ENCODE measurements at places on chromosomes 6 and 20. TPM values are rescaled to one million over a fixed set of nuclear protein-coding genes. Genes with fewer than 3 reads are reported as not detected.

GRCh38 chr6:156866220-156867015 lies 89.2 kb downstream of the ARID1B start:
- H3K27ac ChIP-seq = no peak overlapping the region
- H3K36me3 ChIP-seq = no peaks in the 10 kb centered on the region
- no peak for DNase-seq
- no peaks in the 10 kb centered on the region for H3K27me3 ChIP-seq
- H3K4me3 ChIP-seq = no peak overlapping the region

DNA sequence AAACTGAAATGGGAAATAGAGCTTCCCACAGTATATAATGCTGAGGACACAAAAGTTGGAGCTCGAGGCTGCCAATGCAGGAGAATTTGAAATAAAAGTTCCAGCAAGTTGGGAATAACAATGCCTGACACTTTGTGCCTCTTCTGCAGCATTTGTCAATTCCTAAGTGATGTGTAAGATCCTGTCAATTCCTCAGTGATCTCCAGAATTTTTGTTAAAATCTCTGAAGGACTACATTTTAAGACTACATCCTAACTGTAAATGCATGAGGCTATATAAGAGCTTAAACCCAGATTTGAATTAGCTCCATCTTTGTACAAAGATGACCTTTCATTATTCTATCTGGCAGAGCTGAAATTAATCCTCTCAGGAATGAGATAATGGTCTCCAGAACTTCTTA lies 208.2 kb downstream of the COL12A1 start:
- no peaks in the 10 kb centered on the region for H3K36me3 ChIP-seq
- DNase-seq = no peak
- no peaks in the 10 kb centered on the region for H3K27me3 ChIP-seq
- H3K4me3 ChIP-seq = no peak overlapping the region

DNA sequence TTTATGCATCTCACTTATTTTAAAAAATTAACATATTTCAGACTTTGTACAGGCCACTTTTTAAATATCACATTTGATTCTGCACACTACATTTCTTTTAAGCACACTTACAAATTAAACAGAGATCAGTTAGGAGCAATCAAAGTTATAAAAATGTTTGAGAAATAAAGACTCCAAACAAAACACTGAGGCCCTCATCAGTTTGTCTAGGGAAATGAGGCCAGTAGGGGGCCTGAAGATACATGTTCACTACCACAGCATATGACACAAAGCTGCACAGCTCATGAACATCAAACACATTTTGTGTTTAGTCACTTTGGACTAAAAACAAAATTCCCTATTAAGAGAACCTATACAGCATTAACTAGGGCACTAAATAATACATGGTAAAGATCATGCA lies 180.5 kb downstream of the PDE7B start:
- no peaks in the 10 kb centered on the region for H3K36me3 ChIP-seq
- no peak overlapping the region for H3K4me3 ChIP-seq
- H3K27ac ChIP-seq = no peak overlapping the region
- DNase-seq = no peak
- H3K4me1 ChIP-seq = peaks cover 17% of the 10 kb centered on the region
- H3K27me3 ChIP-seq = no peaks in the 10 kb centered on the region

DNA sequence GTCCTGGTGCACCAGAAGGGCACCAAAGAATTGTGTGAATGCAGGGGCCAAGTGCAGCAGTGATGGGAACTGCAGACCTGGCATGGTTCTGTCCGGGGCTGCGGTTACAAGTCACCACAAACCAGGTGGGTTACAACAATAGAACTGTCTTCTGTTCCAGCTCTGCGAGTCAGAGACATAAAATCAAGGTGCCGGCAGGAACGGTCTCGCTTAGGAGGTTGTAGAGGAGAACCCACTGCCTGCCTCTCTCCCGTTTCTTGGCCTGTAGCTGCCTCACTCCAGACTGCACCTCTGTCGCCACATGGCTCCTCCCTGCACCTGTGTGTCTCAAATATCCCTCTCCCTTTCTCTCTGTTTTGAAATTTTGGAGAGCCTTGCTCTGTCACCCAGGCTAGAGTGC lies 143.3 kb downstream of the TAF4 start:
- no peaks in the 10 kb centered on the region for H3K4me1 ChIP-seq
- H3K4me3 ChIP-seq = no peak overlapping the region
- no peak overlapping the region for H3K27ac ChIP-seq
- DNase-seq = peak; percentile 20
- H3K36me3 ChIP-seq = no peaks in the 10 kb centered on the region

The IRAK1BP1 gene
- total RNA-seq = 6.2 TPM

- H3K4me1 ChIP-seq = peaks cover 15% of the 10 kb centered on the region
- H3K27ac ChIP-seq = no peak overlapping the region
- DNase-seq = no peak
- H3K27me3 ChIP-seq = no peaks in the 10 kb centered on the region
Observed at GRCh38 chr20:31809661-31810060, 9.5 kb upstream of the MYLK2 start.

DNA sequence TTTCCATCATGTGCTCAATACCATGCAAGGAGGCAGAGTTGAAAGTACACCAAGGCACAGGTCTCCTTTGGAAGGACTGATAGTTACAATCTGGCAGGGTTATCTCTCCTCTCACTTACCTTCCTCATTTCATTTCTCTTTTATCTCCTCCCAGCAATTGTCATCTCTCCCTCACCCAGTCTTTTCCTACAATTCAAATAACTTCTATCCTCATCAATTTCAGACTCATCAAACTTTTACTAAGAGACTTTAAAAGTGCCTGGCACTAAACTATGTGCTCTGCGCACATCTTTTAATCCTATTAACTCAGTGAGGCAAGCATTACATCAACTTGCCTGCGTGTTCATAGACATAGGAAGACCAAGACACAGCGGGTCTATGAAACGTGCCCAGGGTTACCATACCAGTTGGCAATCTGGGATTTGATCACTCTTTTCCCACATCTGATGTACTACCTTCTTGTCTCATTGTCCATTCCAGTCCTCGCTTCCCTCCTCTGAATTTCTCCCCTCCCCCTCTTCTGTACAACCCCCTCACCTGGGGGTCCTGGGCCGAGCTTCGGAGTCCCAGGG lies 1.2 kb downstream of the VARS1 start:
- DNase-seq = no peak
- H3K4me1 ChIP-seq = peaks cover 30% of the 10 kb centered on the region
- no peaks in the 10 kb centered on the region for H3K27me3 ChIP-seq
- peaks cover 36% of the 10 kb centered on the region for H3K36me3 ChIP-seq

The GPR6 gene
- total RNA-seq = not detected

The INSM1 gene
- not detected for total RNA-seq

GRCh38 chr6:10682355-10682988 lies 11.9 kb downstream of the C6orf52 start:
- H3K4me1 ChIP-seq = no peaks in the 10 kb centered on the region
- H3K36me3 ChIP-seq = no peaks in the 10 kb centered on the region
- H3K27me3 ChIP-seq = no peaks in the 10 kb centered on the region
- no peak overlapping the region for H3K4me3 ChIP-seq
- no peak overlapping the region for H3K27ac ChIP-seq
- no peak for DNase-seq

DNA sequence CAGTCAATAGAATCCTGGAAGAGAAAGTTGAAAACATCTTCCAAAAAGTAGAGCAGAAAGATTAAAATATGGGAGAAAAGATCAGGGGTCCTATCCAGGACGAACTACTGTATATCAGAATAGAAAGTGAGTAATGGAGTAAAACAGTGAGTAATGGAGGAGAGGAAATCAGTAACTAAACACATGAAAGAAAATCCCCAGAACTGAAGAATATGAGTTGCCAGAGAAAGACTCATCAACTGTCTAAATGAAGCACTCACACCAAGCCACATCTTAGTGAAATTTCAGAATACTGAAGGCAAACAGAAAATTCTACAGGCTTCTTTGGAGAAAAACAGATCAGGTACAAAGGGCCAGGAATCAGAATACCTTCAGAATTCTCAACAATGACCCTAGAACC lies 14.9 kb downstream of the IL17A start:
- H3K27ac ChIP-seq = no peak overlapping the region
- no peaks in the 10 kb centered on the region for H3K36me3 ChIP-seq
- no peak overlapping the region for H3K4me3 ChIP-seq

DNA sequence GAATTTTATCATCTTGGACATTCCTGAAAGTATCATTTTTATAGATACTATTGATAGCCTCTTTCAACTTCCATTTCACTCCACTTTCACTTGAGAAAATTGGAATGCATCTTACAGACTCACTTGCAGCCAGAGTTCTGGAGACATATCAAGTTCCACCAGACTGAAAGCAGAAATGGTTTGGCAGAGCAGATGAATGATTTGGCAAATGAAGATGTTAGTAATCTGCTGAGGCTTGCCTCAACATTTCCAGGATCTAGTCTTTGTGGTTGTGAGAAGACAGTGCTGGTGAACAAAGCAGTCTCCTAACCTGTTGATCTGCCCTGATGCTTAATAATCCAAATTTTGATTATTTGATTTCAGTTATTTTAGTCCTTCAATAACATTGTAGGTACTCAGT lies 202.6 kb downstream of the TRDN start:
- H3K27me3 ChIP-seq = no peaks in the 10 kb centered on the region
- no peak overlapping the region for H3K27ac ChIP-seq
- H3K36me3 ChIP-seq = no peaks in the 10 kb centered on the region
- H3K4me3 ChIP-seq = no peak overlapping the region

The ARFGEF3 gene
- 33.8 TPM for total RNA-seq

DNA sequence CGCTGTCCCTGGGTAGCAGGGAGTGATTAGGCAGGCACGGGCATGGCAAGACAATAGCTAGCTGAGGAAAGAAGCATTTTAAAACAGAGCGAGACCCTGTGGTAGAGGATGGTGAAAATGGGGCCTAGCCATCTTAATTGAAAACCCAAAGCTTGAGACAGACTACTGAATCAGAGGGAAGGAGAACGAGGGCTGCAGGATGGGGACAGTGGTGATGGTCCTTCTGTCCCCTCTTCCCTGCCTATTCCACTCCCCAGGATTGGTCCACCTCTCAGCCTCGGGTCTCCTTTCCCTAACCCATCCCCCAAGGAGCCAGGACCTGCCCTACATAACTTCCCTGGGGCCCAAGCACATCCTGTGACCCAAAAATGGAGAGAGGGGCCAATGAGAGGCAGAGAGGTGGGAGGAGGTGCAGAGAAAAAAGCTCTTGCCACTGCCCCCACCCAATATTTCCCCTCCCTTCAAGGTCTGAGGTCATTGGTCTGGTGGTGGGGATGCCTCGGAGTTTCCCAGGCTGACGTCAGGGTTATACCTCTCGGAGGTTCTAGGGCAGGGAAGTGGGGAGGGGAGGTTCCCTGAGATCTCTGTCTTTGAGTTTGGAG lies 884 bp upstream of the CUTA start:
- H3K4me3 ChIP-seq = peak overlapping the region; percentile 85
- no peaks in the 10 kb centered on the region for H3K27me3 ChIP-seq
- peak overlapping the region; percentile 94 for H3K27ac ChIP-seq
- peaks cover 38% of the 10 kb centered on the region for H3K4me1 ChIP-seq
- no peak for DNase-seq
- peaks cover 29% of the 10 kb centered on the region for H3K36me3 ChIP-seq

DNA sequence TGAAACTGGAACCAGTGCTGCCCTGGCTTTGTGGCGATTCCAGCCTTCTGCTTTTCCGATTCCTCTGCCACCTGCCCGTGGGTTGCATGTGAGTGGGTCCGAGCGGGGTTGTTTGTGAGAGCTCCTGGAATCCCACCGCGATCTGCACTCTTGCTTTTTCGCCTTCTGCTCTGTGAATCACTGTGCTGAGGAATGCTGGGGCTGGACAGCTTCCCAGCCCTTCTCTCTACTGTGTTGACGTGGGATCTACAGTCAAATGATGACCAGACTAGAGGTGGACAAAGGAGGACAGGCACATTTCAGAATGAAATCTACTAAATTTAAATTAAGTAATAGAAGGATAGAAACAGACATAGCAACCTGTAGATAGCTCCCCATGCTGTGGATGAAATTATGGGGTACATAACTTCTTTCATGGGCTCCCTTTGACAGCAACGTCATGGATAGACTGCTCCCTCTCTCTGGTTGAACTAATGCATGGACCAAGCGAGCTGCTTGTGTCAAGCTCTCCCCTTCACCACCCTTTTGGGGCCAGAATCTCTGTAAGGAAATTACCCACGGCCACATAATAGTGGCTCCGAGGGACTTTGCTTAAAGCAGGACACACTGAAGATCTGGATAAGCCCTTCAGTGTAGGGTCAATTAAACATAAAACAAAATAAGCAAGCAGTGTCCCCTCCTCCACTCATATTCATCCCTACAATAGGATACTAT lies 2.0 kb downstream of the FNDC1 start:
- no peak for DNase-seq
- H3K36me3 ChIP-seq = no peaks in the 10 kb centered on the region
- peaks cover 20% of the 10 kb centered on the region for H3K4me1 ChIP-seq
- no peak overlapping the region for H3K27ac ChIP-seq
- peaks cover 52% of the 10 kb centered on the region for H3K27me3 ChIP-seq

The POU3F2 gene
- total RNA-seq = not detected

- DNase-seq = no peak
- no peak overlapping the region for H3K27ac ChIP-seq
- H3K4me3 ChIP-seq = no peak overlapping the region
Observed at GRCh38 chr20:48338717-48339116, 489.1 kb downstream of the PREX1 start.

The SYTL3 gene
- total RNA-seq = 13.9 TPM

DNA sequence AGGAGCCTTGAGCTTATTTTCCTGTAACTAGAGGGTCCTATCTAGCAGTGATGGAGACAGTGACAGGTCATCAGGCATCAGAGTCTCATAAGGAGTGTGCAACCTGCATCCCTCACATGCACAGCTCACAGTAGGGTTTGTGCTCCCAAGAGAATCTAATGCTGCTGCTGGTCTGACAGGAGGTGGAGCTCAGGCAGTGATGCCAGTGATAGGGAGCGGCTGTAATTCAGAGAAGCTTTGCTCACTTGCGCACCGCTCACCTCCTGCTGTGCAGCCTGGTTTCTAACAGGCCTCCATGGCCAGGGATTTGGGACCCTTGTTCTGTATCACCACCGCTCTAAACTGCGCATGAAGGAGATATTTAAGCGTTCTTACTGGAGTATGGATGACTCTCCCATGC lies 5.3 kb downstream of the KIF25 start:
- no peaks in the 10 kb centered on the region for H3K36me3 ChIP-seq
- no peak overlapping the region for H3K4me3 ChIP-seq
- no peak overlapping the region for H3K27ac ChIP-seq

- H3K36me3 ChIP-seq = peaks cover 3% of the 10 kb centered on the region
- no peak for DNase-seq
- H3K4me1 ChIP-seq = peaks cover 59% of the 10 kb centered on the region
- H3K4me3 ChIP-seq = no peak overlapping the region
- H3K27ac ChIP-seq = no peak overlapping the region
- H3K27me3 ChIP-seq = no peaks in the 10 kb centered on the region
Observed at GRCh38 chr6:156783958-156784357, 6.8 kb downstream of the ARID1B start.

GRCh38 chr6:4518506-4518905 lies 257.7 kb upstream of the CDYL start:
- no peaks in the 10 kb centered on the region for H3K4me1 ChIP-seq
- H3K27ac ChIP-seq = no peak overlapping the region
- H3K27me3 ChIP-seq = no peaks in the 10 kb centered on the region
- H3K4me3 ChIP-seq = no peak overlapping the region

The HLA-DOA gene
- total RNA-seq = 31.2 TPM

The NINL gene
- total RNA-seq = 10.7 TPM

- H3K27me3 ChIP-seq = no peaks in the 10 kb centered on the region
- no peak overlapping the region for H3K4me3 ChIP-seq
- peak overlapping the region; percentile 75 for H3K27ac ChIP-seq
- peaks cover 46% of the 10 kb centered on the region for H3K4me1 ChIP-seq
Observed at GRCh38 chr6:125948455-125948854, 8.1 kb upstream of the HINT3 start.

Measured in lower lobe of right lung (tissue), 2 donors.